Astrocyte of the cerebellum (primary cell): ENCODE measurements at places on chromosomes 3 and 15.
A peak's percentile ranks its signal among the peaks of the same experiment; 100 is the strongest.

DNA sequence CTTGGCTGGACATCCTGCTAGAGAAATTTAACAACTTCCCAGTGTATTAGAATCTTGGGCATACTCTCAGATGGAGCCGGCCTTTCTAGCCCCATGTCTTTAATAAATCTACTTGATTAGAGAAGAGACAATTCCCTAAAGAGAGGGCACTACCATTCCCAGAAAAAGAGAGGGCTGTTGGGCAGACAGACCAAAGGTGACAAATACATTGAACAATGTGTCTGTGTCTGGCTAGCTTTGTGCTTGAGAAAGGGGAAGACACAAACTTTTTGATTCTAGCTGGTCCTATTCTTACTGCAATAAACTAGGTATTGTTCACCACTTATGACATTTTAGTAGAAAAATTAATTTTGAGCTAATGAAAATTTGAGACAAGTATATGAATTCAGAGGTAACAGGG, 57.7 kb downstream of the DUT start:
- no peak for DNase-seq

GRCh38 chr3:142929109-142929508, 34.4 kb downstream of the PAQR9 start:
- DNase-seq = no peak

GRCh38 chr3:61078048-61078752, 173.1 kb downstream of the FHIT start:
- DNase-seq = no peak

- DNase-seq = no peak
Observed at GRCh38 chr3:116048991-116049390, 396.3 kb downstream of the LSAMP start.

- no peak for DNase-seq
Observed at GRCh38 chr15:79816571-79816970, 80.2 kb downstream of the MTHFS start.

GRCh38 chr3:16466822-16467221, 46.7 kb downstream of the RFTN1 start:
- no peak for DNase-seq

- DNase-seq = no peak
Observed at GRCh38 chr3:144966560-144966959, 994.9 kb downstream of the DIPK2A start.

DNA sequence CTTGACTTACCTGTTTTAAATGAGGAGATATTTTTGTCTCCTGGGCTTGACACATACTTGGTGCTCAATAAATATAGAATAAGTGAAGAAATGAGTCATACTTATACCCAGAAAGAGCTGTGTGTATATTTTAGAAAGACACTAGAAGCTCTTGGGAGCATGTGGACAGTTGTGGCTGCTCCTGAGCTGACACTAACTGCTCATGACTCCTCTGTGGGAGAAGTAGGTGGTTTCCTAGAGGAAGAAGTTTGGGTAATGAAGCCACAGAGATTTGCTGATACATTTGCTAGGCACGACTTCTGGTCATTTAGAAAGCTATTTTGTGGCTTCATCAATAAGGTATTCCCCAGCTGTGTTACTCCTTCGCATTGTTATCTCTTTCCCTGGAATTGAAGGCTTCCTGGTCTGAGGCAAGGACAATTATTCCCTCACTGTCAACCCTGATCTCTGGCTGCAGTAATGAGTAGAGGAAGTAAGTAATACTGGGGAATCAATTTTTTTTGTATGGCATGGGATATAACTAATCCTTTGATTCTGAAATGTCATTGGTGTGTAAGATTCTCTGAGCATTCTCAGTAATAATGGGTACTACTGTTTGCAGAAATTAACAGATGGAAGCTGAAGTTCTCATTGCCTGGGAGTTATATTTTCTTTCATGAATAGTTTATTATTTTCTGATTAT, 79.6 kb upstream of the DCBLD2 start:
- DNase-seq = peak; percentile 53

DNA sequence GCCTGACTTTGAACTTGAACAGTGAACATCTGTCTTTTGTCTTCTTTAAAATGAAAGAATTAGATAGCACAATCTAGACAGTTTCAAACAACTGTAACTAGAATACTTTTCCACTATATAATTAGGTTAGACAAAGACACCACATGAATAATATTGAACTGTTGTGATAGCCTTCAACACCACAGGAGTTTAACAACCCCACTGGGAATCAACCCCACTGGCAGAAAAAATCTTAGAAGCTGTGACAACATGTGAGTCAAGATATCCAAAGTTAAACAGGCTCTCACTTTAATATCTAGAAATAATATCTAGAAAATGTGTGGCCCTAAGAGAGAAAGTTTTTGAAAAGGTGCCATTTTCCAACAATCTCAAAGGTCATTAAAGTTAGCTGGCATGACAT, 64.4 kb upstream of the PRICKLE2 start:
- DNase-seq = no peak

- DNase-seq = no peak
Observed at GRCh38 chr15:77040673-77041072, 30.2 kb downstream of the TSPAN3 start.

DNA sequence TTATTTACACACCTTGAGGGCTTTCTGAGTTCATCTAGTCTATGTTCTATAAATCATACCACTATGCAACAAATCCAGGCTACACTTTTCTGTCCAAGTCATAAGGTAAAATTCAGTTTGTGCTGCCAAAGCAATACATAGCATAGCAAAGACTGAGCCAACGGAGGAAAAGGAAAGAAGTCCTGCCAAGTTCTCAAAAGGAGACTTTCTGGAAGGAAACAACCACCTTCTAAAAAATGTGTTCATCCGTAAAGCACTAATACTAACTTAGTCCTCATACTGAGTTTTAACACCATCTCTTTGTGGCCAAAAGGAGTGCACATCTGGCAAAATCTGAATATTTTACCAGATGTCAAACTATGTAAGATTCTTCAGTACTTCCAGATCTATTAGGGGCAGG, 620.2 kb downstream of the RBMS3 start:
- peak; percentile 32 for DNase-seq
